ENCODE measurements at places on chromosomes 1 and 21.

DNA sequence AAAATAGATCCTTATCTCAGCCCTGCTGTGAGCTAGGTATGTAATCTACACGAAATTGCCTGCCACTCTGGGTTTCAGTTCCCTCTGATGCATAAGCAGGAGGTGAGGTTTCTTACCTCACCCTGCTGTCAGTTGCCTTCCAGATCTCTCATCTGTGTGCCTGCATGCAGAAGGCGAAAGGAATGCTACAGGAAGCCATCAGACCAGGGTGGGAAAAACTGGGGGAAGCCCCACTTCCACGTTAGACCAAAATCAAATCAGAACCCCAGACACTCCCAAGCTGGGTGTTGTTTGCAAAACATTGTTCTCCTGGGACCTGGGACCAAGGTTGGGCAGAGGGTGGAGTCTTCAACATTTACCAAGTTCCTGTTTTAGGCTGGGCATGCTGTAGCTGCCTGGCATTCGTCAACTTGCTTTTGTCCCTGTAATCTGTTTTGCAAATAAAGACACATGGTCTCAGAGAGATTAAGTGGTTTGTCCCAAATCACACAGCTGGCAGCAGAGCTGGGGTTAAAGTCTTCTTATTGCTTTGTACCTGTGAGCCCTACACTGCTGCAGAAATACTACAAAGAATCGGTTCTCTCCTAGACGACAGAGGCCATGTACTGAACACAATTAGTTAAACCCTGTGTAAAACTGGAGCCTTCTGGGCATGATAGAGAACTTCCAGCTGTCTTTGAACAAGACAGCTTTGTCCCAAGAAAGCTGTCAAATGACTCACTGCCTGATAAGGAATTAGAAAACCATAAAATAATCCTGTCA is 389.7 kb upstream of the RUNX1 start:
- no peak for DNase-seq

- DNase-seq: no peak
These were observed 51.2 kb downstream of the LRRN2 start for GRCh38 chr1:204634260-204634910.

DNA sequence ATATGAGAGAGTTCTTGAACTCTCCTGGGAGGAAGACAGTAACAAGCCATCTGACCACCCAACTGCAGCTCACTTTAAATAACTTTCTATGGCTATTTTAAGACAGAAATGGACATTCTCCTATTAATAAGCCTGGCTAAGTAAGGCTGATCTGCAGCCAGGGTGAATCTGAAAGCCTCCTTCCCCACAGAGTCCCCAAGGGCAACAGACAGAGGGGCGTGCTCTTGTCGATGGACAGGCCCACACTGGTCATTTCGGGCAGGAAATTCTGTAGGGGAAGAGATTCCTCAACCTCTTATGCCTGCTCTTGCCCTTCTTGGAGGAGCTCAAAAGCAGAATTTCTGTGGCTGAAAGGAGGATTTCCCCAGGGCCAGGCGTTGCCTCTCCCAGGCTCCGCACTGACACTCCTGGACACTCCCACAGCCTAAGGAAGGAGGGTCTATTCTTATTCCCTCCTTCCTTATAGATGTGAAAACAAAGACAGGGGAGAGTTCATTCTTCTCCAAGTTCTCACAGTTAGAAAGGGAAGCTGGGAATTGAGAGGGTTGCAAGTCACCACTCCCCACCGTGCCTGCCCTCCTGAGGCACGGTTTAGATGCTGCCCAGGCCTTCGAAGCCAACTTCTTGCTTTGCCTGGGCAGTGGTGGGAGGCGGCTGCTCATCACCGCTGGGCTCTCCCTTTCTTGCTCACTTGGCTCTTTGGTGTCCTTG is 17.9 kb upstream of the KANK4 start:
- DNase-seq: no peak

DNA sequence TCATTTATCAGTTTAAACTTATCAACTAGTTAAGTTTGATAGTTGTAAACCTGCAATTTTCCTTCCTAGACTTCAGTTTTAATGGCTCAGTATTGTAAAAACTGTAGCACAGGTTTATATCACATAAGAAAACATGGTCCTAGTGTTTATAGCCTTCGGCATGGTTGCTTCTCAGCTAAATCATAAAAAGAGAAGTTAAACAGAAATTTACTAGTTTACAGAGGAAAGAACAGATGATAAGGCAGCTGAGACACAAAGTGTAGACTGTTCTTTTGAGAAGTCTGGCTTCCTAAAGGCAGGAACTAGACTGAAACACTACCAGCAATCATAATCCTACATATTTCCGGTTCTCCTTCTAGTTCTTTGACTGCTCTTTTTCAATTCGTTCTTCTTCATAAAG is 39.8 kb downstream of the WNT2B start:
- no peak for DNase-seq

DNA sequence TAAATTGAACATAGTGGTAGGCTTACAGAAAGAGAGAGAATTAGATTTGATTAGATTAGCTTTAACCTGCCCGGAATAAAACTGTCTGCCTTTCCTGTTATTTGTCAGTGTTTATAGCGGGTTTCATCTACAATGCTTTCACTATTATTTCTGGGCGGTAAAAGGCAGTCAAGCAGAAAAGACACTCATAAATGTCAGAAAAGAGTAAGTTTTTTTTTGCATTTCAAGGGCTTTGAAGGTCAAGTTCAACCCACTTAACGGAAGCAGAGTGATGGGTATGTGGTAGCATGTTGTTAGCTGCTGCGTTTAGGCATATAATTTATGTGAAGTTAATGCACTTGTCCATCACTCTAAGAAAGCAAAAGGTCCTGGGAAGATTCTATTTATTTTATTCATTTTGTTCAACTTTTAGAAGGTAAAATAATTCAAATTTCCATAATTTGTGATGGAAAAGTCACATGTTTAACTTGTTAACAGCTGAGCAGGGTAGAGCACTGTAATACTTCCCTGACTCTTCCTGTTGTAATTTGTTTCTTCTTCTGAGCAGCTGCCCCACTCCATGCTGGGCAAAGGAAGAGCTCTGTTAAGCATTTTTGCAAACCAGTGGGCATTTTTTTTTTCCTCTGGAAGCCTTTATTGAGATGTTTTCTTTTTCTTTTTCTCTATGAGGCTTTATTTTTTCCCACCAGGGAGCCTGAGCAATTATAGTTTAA is 220.1 kb downstream of the ST6GALNAC3 start:
- DNase-seq: no peak

DNA sequence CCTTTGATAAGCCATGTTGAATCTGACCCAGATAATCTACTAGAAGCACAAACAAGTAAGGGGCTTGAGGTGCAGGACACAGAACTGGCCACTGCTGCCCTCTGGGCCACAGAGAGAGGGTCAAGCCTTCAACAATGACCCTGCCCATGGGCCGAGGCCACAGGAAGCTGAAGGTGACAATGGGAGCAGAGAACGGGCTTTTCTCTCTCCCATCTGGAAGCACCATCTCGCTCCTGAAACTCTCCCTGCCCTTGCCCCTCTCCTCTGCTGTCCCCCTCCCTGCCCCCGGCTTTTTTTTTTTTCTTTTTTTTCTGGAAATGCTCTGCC is 133.1 kb upstream of the DUSP10 start:
- DNase-seq: no peak

- DNase-seq: no peak
These were observed 144.1 kb downstream of the PCP4 start for GRCh38 chr21:40011371-40011770.

- DNase-seq: no peak
These were observed 169.6 kb downstream of the TGFB2 start for GRCh38 chr1:218514689-218515088.

GRCh38 chr1:35452106-35452774 is 105.0 kb downstream of the KIAA0319L start:
- no peak for DNase-seq

GRCh38 chr1:44786841-44787426 is 1.0 kb downstream of the BEST4 start:
- DNase-seq: no peak

- no peak for DNase-seq
These were observed 49.5 kb upstream of the VCAM1 start for GRCh38 chr1:100670083-100670482.

DNA sequence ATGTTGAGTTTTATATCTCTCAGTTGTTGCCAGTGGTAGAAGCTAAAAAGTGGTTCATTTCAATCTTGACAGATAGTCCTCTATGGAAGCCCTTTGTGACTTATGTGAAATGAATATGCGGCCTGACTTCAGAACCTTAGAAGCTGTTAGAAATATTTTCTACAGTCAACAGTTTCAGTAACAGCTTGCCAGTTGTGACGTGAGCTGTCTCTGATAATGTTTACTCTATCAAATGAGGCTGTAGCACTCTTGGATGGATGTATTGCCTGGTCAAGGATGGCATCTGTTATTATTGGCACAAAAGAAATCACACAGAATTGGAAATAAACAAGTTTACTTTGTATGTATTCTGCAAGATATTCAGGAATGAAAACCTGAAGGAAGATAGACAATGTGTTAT is 31.9 kb downstream of the SNX7 start:
- no peak for DNase-seq

DNA sequence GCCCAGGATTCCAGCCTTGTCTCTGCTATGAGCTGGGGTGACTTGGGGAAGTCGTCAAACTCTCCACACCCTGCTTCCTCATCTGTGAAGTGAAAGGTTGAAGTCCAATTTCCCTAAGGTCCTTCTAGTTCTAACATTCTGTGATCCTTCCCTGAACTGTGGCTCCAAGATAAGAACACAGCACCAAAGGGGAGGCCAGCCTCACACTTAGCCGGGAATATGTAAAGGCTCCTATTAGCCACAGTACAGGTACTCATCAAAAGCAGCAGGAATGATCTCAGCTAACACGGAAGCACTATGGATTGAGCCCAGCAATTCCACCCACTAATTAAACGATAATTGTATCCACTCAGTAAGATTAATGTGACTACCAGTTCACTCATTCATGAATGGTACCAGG is 4.0 kb downstream of the SLC30A10 start:
- DNase-seq: no peak

DNA sequence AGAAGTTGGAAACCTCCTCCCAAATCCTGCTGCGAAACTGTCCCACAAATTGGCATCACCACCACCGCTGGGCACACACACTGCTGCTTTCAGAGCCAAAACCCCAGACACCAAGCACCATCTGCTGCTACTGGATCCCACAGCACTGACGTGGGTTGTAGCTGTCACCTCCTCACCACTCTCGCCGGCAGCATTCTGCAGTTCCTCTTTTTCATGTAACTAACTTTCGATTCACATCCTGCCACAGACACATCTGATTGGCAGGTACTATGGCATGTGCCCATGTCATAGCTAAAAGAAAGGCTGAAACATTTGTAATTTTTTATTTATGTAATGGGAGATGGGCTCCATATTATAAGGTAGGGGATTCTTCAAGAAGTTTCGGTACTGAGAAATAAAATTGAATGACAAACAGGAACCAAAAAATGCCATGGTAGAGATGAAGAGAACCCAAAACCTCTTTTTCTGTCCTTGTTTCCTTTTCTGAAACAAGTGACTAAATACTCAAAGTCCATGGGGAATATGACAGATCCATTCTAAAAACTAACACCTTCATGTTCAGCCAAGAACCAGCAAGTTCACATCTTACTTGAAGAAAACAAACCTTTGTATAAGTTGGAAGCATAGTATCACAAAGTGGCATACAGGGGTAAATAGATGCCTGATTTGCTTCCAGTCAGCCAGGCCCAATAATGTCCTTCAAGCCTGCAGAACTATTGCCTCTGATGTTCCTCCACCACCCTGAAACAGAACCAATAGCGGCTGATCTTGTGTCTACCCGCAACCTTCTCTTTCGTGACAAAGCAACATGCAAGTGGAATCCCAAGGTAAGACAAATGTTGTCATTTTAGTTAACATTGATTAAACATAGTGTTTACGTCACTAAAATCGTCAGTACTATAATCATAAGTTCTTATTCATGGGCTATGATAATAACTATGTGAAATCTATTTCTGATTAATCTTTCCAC is 26.6 kb upstream of the RGS13 start:
- no peak for DNase-seq

DNA sequence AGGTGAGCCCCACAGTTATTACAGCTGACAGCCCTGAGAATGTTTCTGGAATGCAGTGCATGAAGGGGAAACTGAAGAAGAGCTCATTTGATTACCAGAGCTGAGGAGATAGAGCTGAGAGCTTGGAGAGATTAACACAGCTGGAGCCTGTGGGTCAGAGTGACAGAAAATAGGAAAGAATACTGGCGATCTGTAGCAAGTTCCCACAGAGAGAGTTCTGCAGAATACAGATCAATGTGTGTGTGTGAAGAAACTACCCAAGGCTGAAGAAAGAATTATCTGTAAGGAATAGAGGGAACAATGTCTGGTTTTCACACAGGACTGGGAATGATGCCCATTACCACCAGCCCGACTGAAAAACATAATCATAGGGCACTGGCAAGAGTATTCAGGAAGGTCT is 103.6 kb upstream of the SNX7 start:
- DNase-seq: no peak

DNA sequence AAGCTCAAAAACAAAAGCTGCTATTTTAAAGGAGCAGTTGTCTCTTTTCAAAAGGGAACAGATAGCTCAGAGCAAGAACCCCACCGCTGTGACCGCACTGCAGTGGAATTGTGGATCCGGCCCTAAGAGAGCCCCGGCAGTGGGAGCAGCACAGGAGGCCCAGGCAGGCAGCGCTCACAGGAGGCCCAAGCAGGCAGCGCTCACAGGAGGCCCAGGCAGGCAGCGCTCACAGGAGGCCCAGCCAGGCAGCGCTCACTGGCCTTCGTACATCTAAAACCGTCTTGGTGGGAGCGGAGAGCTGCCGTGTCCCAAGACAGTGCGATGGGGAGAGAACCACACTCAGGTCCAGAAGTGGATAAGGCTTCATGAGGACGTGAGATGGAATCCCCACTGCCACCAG is 4.0 kb downstream of the TFF3 start:
- DNase-seq: peak; percentile 20

- DNase-seq: peak; percentile 69
These were observed 217.9 kb downstream of the NTNG1 start for GRCh38 chr1:107358619-107359327.

DNA sequence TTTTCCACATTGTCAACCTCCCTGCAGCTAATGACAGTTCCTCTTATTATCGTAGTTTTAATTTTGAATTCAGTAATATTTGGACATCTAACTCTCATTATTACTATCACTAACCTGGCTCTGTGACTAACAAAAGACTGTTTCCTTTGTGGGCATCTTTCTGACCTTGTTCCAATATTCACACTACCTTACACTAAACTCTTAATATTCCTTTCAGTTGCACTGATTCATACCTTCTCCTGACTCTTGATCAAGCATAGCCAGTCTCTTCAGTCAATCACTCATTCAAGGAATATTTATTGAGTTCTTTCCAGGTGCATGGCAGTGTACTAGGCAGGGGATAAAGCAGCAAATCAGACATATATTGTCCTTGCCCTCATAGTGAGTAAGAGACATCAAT is 7.8 kb upstream of the CTNNBIP1 start:
- no peak for DNase-seq

GRCh38 chr21:41681348-41681801 is 85.5 kb downstream of the RIPK4 start:
- DNase-seq: no peak

GRCh38 chr21:21183092-21183491 is 184.9 kb downstream of the NCAM2 start:
- DNase-seq: no peak

- no peak for DNase-seq
These were observed 19.4 kb downstream of the ABCG1 start for GRCh38 chr21:42238185-42238934.

GRCh38 chr21:14308234-14308633 is 74.7 kb downstream of the HSPA13 start:
- DNase-seq: no peak
